Stimulated activated CD8-positive, alpha-beta memory T cell treated with anti-CD3 and anti-CD28 coated beads, Interleukin-15, amount 100 ng/mL, for 24 hours (primary cell): ENCODE measurements at places on chromosomes 7 and 10.

GRCh38 chr10:124173298-124173900 lies 80.0 kb upstream of the CHST15 start:
- no peak for DNase-seq

DNA sequence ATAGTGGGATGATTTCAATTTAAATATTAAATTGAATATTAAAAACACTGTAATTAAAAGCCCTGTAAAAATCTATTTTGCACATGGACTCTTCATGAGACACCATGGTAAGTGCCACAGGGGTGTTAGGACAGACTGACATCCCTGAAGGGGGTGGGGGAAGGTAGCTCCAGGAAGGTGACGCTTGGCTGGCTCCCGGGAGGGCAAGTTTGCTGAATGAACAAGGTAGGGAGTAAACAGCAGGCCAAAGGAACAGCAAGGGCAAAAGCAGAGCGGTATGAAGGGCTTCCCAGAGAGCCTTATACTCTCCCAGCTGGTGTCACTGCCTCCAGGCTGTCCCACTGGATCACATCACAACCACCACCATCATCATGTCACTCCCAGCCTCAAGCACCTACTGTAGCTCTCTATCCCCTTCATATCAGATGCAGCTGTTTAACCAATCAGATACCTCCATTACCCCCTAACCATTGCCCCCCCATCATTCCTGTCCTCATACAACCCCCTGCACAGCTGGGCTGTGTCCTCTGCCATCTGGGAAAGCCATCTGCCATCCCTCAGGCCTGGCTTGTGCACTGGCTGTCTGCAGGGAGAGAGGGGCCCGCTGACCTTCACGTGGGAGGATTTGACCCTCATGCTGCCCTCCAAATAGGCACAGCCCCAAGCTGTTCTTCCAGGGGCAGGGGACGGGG lies 19.5 kb downstream of the HSPA12A start:
- no peak for DNase-seq

DNA sequence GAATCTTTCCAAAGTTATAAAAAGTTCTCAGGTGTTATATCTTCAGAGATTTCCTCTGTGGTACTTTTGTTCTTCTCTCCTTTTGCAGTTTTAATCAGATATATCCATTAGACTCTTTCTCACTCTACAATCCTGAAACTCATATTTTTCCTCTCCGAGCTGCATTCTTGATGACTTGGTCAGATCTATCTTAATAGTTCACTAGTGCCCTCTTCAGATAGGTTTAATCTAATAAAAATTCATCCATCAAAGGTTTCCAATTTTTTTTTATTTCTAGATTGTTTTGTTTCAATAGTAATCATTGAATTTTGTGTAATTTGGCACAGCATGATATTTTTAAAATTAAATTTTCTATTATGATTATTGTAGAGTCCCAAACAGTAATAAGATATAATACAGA lies 21.8 kb upstream of the DGKB start:
- DNase-seq: no peak

DNA sequence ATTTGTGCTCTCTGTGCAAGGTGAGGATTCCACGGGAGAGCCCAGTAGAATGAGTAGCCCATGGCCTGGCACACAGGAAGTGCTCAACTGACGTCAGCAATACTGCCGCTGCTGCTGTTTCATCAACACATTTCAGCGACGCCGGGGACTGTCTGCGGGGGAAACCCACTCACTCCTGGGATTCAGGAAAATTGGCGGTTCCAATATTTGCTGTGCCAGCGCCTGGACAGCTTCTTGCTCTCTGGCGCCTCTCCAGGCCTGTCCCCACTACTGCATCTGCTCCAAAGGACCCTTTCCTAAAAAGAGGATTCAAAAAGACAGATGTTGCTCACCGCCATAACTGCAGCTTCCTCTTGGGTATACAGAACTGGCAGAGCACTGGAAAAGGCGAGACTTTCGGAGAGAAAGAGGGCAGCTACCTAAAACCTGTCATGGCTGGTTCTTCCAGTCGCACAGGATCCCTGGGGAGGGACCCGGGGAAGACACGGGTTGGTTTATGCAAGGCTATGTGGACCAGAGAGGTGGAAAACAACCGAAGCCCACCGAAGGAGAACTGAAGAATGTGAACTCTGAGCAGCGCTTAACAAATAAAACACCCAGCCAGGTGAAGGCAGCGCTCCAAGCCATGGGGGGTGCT lies 39.7 kb upstream of the ENO4 start:
- DNase-seq: no peak

DNA sequence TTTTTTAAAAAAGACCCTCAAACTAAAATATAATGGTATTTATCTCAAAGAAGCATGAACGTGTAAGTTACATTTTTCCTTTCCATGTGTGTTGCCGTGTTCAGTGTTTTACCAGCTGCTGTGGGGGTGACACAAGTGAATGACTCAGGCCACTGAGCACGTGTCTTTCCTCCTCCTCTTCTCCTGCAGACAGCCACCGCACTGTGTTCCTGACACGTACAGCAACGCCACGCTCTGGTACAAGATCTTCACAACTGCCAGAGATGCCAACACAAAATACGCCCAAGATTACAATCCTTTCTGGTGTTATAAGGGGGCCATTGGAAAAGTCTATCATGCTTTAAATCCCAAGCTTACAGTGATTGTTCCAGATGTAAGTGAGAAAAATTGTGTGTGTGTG lies 29.7 kb downstream of the TMEM248 start:
- DNase-seq: no peak

DNA sequence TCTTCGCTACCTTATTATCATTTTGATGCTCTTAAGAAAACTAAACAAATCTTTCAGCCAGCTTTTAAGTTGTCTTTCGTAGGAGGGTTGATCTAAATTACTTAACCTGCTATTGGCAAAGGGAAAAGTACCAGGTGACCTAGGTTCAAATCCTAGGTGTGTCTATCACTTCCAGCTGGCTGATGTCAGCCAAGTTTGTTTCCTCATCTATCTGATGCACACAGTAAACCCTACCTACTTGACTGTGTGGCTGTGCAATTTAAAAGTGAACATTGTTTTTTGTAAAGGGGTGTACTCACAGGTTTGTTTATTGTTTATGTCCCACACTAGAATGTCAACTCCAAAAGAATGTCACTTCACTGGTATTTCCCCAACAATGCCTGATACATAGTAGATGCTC lies 21.9 kb upstream of the CAMK1D start:
- no peak for DNase-seq

GRCh38 chr7:29229066-29229465 lies 34.5 kb downstream of the CHN2 start:
- DNase-seq: no peak

- no peak for DNase-seq
Measured at GRCh38 chr10:29297678-29298077, 8.8 kb downstream of the LYZL1 start.

DNA sequence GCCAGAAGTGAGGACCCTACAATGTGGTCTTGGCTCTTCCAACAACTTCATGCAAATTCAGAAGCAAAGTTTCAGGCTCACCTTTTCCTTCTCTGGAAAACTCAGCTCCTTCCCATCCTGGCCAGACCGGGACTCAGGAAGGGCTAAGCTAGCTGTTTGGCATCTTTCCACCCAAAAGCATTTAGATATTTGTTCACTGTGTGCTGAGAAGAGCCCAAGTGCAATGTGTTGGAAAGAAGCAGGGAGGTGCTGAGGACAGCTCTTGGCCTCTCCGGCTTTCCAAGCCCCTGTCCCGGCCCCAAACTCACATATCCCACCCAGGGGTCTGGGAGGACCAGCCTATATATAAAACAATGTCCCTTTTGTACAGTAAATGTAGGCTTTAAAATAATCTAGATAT lies 44.5 kb downstream of the MKI67 start:
- no peak for DNase-seq

DNA sequence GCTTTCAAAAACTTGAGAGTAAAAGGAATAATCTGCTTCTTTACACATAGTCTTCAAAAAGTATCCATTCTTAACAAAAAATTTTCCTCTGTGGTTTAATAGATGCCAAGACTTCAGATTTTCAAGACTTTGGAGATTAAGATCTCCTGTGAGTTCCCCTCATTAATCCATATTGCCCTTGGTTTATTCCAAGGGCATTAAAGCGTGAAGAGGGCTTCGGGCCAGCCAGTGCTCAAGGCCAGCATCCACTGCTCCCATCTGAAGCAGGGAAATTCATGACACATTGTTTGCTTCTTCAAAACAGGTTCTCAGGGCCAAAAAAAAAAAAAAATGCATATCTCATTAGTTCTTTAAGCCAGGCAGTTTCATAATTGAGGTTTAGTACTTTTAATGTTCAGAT lies 137.3 kb upstream of the RHOBTB1 start:
- no peak for DNase-seq

DNA sequence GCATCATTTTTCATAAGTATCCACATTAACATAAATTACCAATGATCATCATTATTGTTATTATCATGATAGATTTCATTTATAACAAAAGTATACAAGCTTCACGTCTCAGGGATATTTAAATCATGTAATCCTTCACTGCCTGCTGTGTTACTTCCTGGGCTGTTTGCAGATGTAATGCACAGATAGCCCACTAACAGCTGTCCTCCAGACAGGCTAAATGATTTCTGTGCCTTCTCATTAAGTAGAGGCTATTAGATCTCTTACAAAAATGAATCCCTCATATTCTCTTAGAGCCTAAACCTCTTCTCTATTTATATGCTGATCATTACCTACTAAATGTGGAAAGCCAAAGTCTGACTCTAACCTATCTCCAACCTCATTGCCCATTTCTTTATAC lies 9.3 kb downstream of the PCLO start:
- no peak for DNase-seq
